ENCODE measurements at places on chromosomes 5 and 9.

DNA sequence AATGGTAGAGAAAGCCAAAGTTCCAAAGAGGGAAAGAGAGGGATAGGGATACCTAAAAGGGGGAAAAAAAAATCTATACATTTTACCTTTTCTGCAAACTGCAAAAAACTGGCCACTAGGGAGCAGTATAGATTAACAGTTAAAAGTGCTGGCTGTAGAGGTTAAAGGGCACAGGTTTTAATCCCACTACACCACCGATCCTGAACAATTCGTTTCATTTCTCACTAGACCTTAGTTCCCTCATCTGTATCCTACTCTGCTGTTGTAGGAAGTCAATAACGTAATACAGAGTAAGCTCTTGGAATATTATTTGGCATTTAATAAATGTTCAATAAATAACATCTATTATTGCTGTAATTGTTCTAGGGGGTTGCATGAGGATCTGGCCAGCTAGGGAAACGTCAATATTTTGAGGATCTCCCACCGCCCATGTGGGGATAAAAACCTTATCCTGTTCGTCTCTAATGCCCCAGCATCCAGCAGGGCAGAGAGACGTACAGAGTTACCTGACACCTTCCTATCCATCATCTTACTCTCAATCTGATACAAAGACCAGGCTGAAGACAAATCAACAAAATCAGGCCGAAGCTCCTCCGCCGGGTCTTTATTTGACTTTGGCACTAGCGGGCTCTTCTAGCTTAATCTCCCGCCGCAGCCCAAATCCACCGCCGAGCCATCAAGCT lies 757 bp downstream of the CDC26 start:
- peak; percentile 54 for DNase-seq

DNA sequence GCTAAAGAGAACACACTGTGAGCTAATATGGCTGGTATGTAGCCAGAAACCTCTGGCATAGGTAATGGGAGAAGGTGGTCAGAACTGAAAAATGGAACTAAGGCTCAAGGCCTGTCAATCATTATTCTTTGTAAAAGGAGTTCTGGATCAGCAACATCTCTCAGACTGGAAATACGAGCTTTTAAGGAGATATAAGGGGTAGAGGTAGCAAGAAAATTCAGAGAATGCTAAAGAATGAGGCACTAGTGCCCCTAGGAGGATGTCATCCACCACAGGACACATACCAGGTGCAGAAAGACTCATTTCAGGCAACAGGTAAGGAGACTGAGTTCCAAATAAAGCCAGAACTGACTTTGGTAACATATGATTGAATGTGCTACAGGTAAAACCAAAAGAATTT lies 18.9 kb upstream of the MOCS2 start:
- no peak for DNase-seq

- DNase-seq, result no peak
Measured at GRCh38 chr5:17224858-17225511, 7.6 kb downstream of the BASP1 start.

DNA sequence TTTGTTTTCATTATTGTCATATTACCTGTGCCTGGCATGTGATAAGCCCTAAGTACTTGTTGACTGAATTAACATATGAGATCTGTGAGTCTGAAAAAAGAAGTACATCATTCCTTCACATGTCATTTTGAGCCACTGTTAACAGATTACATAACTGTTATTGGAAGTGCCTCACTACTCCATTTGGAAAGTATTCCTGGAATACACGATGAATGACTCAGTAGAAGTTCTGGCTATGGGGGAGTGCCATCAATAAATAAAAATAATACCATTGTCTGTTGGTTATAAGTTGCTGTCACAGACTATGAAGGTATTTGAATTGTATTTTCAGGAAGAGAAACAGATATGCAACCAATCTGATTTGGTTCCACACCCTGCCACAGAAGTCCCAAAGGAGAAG lies 12.9 kb downstream of the NIPSNAP3B start:
- DNase-seq, result no peak

- no peak for DNase-seq
Measured at GRCh38 chr9:35028341-35028740, 38.8 kb downstream of the DNAJB5 start.
